Airway epithelial cell (primary cell): ENCODE measurements at places on chromosomes 3 and 15. TPM values are rescaled to one million over a fixed set of nuclear protein-coding genes. Genes with fewer than 3 reads are reported as not detected.

Gene CTXN2
- total RNA-seq = not detected in 2 replicates

Gene KLHL6
- total RNA-seq = 0.05 and 0.07 TPM in 2 replicates

Gene ATP13A4
- total RNA-seq = 2.7 and 4.4 TPM in 2 replicates

Gene NME9
- total RNA-seq = not detected in 2 replicates

Gene CLRN1
- total RNA-seq = not detected in 2 replicates

Gene EAF2
- 3.2 and 5.7 TPM in 2 replicates for total RNA-seq

Gene TMEM207
- total RNA-seq = not detected in 2 replicates

Gene IFT122
- 5.9 and 9.5 TPM in 2 replicates for total RNA-seq

Gene RARB
- 1.7 and 1.9 TPM in 2 replicates for total RNA-seq

Gene DHFR2
- 2.5 and 2.9 TPM in 2 replicates for total RNA-seq

Gene ANKRD63
- total RNA-seq = not detected in 2 replicates

Gene SLC24A5
- not detected in 2 replicates for total RNA-seq

Gene EFHB
- 0.35 TPM in 1 of 2 replicates, not detected in the other for total RNA-seq

Gene UCN2
- 14.4 and 15.2 TPM in 2 replicates for total RNA-seq

Gene CFAP100
- total RNA-seq = not detected in 2 replicates

Gene HRH1
- 2.6 and 3.2 TPM in 2 replicates for total RNA-seq

Gene SEMA7A
- 20.0 and 20.7 TPM in 2 replicates for total RNA-seq

Gene C3orf49
- not detected in 2 replicates for total RNA-seq

Gene MITF
- 5.3 and 7.9 TPM in 2 replicates for total RNA-seq

Gene ALDH1L1
- total RNA-seq = 2.9 and 4.8 TPM in 2 replicates

Gene CHRNA7
- 0.28 and 0.85 TPM in 2 replicates for total RNA-seq

Gene IQCH
- 1.6 and 2.6 TPM in 2 replicates for total RNA-seq

Gene GOLGA8K
- 0.07 TPM in 1 of 2 replicates, not detected in the other for total RNA-seq

Gene ISLR
- not detected in 2 replicates for total RNA-seq

Gene KIF15
- total RNA-seq = 4.5 and 6.9 TPM in 2 replicates

Gene TNNC1
- 0.23 and 0.85 TPM in 2 replicates for total RNA-seq

Gene TXNRD3
- total RNA-seq = 9.7 TPM in 2 replicates

Gene SCAP
- 90.2 and 91.1 TPM in 2 replicates for total RNA-seq

Gene SMAD6
- total RNA-seq = 0.93 and 1.1 TPM in 2 replicates

Gene PLSCR2
- not detected in 2 replicates for total RNA-seq

Gene SERF2
- total RNA-seq = 907 and 1,323 TPM in 2 replicates

Gene CCR8
- not detected in 2 replicates for total RNA-seq

Gene GPR15
- total RNA-seq = not detected in 2 replicates

Gene A4GNT
- not detected in 2 replicates for total RNA-seq

Gene LSAMP
- total RNA-seq = 0.14 TPM in 1 of 2 replicates, not detected in the other

Gene IL5RA
- not detected in 2 replicates for total RNA-seq

Gene LTF
- 0.07 TPM in 1 of 2 replicates, not detected in the other for total RNA-seq

Gene CSPG4
- 73.2 and 91.5 TPM in 2 replicates for total RNA-seq

Gene TAGLN3
- 6.4 and 8.1 TPM in 2 replicates for total RNA-seq

Gene CP
- 0.21 and 1.1 TPM in 2 replicates for total RNA-seq

Gene TADA3
- 55.0 and 65.0 TPM in 2 replicates for total RNA-seq

Gene PPP1R14D
- total RNA-seq = not detected in 2 replicates

Gene ZDHHC19
- not detected in 2 replicates for total RNA-seq

Gene RASSF1
- total RNA-seq = 20.2 and 21.0 TPM in 2 replicates

Gene CD96
- total RNA-seq = not detected in 2 replicates

Gene BLM
- 8.5 and 8.9 TPM in 2 replicates for total RNA-seq

Gene RTP3
- not detected in 2 replicates for total RNA-seq

Gene XYLB
- total RNA-seq = 2.6 TPM in 2 replicates

Gene UTS2B
- not detected in 2 replicates for total RNA-seq

Gene SLC28A2
- total RNA-seq = not detected in 2 replicates

Gene MYO5C
- total RNA-seq = 12.7 and 21.0 TPM in 2 replicates

Gene CCDC32
- total RNA-seq = 8.0 and 17.8 TPM in 2 replicates

Gene CDHR4
- total RNA-seq = not detected in 2 replicates

Gene AADAC
- 1.1 TPM in 1 of 2 replicates, not detected in the other for total RNA-seq
